Stimulated activated CD4-positive, alpha-beta T cell treated with anti-CD3 and anti-CD28 coated beads, Interleukin-4, amount 100 ng/mL, for 1 hour (primary cell): ENCODE measurements at places on chromosomes 4 and X.

- no peak for DNase-seq
These were observed 6.5 kb downstream of the NEUROG2 start for GRCh38 chr4:112509243-112510141.

- no peak for DNase-seq
These were observed 539.6 kb upstream of the PRKX start for GRCh38 chrX:4253092-4253491.

DNA sequence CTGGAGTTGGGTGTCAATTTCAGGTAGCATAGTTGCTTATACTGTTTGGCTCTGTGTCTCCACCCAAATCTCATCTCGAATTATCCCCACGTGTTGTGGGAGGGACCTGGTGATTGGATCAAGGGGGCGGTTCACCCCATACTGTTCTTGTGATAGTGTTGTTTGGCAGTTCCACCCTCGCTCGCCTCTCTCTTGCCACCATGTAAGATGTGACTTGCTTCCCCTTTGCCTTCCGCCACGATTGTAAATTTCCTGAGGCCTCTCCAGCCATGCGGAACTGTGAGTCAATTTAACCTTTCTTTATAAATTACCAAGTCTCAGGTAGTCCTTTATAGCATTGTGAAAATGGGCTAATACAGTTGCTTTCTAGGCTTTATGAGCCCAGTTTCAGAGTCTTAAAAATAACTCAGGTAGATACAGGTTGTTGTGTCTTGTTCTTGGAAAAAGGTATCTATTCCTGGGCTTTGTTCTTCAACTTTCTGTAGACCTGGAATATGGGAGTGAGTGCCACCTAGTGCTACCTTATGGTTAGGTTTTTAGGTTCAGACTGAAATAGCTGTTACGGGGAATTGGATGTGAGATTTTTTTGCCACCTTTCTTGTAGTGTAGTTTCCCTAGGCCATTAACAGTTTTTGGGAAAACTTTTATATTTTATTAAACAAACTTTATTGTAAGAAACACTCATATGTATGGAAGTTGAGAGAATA is 15.6 kb downstream of the PGK1 start:
- no peak for DNase-seq

GRCh38 chr4:150160473-150160872 is 82.2 kb downstream of the DCLK2 start:
- no peak for DNase-seq

- peak; percentile 74 for DNase-seq
These were observed 1.7 kb upstream of the FGFRL1 start for GRCh38 chr4:1009542-1010394.

DNA sequence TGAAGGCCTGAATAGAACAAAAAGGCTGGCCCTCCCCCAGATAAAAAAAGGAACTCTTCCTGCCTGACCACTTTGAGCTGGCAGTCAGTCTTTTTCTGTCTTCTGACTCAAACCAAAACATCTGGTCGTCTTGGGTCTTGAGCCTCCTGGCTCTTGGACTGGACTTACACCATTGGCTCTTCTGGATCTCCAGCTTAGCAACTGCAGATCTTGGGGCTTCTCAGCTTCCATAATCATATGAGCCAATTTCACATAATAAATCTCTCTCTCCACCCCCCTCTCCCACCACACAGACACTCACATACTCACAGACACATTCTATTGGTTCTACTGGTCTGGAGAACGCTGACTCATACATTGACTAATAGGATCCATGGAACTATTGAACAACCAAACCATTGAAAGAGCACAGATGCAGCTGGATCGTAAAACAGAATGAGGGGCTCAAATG is 15.6 kb upstream of the CWH43 start:
- no peak for DNase-seq

DNA sequence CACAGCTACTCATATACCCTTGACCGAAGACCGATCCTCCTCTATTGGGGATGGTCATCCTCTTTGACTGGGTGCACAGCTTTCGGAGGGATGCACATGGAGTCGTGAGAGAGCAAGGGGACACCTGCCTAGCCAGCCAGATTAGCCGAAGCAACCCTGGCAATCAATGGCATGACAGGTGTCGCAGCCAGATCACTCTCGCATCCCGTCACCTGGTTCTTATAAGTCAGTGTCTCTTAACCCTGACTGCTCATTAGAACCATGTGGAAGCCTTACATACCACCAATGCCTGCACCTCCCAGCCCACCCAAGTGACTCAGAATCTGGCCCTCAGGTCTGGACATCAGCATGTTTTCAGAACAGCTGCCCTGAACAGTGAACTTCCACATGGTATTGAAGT is 249.7 kb downstream of the EVC2 start:
- no peak for DNase-seq

DNA sequence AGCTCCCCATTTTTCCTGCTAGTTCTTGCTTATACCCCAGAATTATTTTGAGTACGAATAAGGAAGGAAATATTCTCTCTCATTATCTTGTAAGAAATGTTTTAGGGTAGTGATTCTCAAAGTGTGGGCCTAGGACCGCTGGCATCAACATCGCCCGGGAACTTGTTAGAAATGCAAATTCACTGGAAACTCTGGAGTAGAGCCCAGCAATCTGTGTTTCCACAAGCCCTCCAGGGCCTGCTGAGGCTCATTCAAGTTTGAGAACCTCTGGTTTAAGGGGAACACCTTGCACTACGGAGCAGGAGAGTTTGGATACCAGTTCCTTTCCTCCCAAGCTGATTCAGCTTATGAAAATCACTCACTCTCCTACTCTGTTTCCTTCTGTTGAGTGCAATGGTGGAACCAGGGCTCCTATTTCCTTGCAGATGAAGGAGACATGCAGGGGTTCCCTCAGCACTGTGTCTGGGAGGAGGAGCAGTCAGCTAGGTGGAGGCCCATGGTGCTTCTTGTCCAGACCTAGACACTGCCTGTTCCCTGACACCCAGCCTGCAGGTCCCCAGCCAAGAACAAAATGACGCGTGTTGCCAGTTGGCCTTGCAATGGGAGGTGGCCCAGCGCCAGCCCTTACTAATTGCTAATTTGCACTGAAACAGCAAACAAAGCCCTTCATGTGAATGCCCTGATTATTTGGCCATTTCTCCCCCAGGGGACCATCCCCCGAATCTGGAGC is 68.5 kb downstream of the CYTL1 start:
- DNase-seq: no peak

- DNase-seq: no peak
These were observed 250.0 kb upstream of the SLC7A11 start for GRCh38 chr4:138492176-138492575.

- no peak for DNase-seq
These were observed 134.2 kb downstream of the MAML3 start for GRCh38 chr4:140019619-140020347.

DNA sequence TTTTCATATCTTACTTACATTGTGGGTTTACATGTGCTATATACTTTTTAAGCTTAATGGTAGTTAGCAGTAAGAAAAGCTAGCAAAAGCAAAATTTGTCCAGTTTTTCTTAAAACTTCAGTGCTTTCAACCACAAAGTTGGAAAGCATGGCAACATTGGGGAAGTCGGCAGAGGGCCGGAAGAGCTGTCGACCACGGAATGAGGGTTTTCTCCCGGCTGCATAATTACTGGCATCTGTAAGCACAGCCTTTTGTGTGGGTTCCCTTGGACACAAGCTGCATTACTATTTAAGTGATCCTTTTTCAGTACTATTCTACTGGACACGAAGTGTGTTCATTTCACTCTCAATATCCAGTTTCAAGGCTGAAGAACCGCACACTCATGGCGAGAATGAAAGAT is 560.4 kb downstream of the ANKRD50 start:
- no peak for DNase-seq

DNA sequence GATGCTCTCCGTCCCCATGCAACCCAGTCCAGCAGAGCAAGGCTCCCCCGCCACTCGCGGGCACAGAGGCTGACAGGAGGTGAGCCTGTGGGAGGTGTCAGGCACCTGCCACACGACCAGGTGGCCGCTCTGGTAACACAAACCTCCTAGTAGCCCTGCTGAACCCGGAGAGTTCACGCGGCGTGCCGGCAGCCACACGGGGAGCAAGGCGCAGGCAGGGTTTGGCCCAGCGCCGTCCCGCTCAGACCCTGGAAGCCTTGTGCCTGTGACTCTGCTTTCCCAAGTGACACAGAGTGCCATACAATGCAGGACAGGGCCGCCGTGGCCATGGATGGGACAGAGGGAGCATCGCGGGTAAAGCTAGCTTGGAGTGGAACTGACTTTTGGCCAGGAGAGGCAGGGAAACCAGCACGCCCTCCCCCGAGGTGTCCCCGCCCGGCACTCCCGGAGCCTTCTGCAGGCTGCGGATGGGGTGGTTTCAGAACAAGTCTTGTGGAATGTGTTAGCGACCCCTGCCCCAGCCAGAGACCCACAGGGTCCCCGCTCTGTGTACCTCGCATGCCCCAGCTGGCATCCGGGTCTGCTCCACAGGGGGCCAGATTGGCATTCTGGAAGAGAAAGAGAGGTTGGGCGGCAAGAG is 44.7 kb upstream of the AFAP1 start:
- DNase-seq: no peak

GRCh38 chr4:142088906-142089305 is 452.5 kb downstream of the IL15 start:
- DNase-seq: no peak

- no peak for DNase-seq
These were observed 98.8 kb upstream of the STOX2 start for GRCh38 chr4:183806341-183806740.

DNA sequence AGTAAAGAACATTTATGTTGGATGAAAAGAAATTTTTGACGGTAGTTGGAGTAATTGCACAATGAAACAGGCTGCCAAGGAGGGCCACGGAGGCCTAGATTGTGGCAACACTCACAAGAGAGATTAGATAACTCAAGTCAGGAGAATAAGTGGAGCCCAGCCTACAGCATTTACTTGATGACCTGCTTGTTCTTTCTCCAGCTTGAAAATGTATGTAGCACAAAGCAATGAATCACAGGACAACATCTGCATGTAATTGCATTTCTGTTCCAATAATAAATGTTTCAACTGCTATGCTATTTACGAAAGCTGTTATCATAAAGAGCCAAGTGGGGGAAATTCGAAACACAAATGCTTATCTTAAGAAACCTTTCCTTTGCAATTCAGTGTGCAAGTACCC is 221.2 kb upstream of the MID1 start:
- no peak for DNase-seq

DNA sequence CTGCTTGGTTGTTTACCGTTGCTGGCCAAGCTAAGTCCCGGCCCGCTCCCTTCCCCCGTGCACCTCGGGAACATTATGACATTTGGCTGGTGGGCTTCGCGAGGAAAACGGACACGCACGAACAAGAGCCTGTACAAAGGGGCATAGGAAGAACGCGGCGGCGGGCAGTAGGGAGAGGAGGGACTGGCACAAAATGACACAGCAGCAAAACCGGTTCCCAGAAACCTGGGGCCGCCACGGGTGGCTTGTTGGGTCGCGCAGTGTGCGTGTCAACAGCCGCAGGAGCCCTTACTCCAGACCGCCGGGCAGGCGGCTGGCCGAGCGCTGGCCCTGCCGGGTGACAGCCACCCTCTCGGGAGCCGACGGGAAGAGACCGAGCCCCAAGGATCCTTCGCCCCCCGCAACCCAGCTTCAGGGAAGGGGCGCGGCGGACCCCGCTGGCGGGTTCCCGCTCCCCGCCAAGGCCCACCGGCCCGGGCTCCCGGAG is 1.6 kb upstream of the LIN54 start:
- peak; percentile 28 for DNase-seq

DNA sequence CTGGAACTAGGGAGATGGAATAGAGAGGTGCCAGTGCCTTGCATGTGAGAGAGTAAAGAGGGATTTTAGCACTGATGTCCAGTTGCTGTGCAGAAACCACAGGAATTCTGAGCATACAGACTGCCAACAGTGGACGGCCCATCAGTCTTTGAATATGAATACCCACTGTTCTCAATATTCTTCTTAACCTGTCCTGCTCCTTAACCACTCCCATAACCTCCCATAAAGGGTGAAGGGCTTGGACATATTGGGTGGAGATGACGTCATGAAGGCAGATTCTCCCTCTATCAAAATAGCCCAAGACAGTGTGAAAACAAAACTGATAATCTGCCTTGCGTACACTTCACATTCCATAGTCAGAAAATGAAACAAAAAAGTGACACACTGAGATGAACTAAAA is 1313.7 kb upstream of the PABPC4L start:
- DNase-seq: no peak

GRCh38 chrX:65610040-65610439 is 57.4 kb upstream of the MSN start:
- no peak for DNase-seq

DNA sequence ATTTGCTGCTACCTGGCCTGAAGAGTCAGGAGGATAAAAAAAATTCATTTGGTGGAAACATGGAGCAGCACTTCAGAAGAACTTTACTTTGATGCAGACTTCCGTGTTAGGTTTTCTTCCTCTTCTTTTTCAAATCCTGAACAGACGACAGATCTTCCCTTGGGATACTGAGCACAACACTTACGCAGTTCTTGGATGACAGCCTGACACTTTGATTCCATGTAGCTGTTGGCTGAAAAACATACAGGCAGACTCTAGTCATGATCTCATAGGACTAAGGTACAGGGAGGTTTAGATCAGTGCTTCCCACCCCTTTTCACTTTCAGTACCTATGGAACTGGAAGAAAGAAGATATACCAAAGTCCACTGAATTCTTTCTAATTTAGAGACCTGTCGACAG is 9.2 kb downstream of the CMC4 start:
- DNase-seq: no peak

DNA sequence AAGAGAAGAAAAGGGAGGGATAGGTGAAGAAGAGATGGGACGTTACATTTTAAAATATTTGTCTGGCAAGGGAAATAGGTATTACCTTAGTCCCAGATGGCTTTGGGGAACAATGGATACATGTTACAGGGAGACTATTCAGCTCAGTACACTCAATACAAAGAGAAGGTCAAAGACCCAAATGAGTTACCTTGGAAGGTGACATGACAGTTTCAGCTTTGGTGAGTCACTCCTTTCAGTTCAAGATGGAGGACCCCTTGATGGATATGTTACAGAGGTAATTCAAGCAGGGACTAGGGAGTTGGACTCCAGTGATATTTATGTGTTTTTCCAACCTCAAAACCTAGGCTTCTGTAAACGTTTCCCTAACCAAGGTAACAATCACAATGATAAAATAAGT is 5.0 kb downstream of the NOA1 start:
- DNase-seq: no peak

- no peak for DNase-seq
These were observed 157.5 kb upstream of the ITM2A start for GRCh38 chrX:79524642-79525041.

DNA sequence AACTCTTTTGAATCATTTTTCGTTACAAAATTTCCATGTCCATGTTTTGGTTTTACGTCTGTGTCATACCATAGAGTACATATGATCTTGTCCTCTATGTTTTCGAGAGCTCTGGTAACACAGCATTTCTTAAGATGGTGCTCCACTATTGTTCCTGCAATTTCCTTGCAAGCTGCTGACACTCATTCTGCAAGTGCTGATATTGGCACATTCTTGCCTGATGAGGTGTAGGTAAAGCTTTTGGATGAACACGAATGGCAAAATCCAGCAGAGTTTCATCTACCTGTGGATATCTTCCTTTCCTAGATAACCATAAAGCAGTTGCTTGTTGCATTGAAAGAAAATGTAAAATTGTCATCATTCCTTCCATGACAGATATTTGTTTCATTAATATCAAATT is 41.3 kb downstream of the MAGEB17 start:
- no peak for DNase-seq
